Trophoblast cell (in vitro differentiated cells and primary cell): ENCODE measurements at places on chromosomes 12 and 14.
A peak's percentile ranks its signal among the peaks of the same experiment; 100 is the strongest.

GRCh38 chr14:99872786-99873440 is 79.7 kb downstream of the EML1 start:
- DNase-seq = no peak

- DNase-seq = no peak
These were observed 122.5 kb downstream of the ETV6 start for GRCh38 chr12:11771895-11772502.

- no peak for DNase-seq
These were observed 130.3 kb upstream of the FUT8 start for GRCh38 chr14:65281991-65282895.

DNA sequence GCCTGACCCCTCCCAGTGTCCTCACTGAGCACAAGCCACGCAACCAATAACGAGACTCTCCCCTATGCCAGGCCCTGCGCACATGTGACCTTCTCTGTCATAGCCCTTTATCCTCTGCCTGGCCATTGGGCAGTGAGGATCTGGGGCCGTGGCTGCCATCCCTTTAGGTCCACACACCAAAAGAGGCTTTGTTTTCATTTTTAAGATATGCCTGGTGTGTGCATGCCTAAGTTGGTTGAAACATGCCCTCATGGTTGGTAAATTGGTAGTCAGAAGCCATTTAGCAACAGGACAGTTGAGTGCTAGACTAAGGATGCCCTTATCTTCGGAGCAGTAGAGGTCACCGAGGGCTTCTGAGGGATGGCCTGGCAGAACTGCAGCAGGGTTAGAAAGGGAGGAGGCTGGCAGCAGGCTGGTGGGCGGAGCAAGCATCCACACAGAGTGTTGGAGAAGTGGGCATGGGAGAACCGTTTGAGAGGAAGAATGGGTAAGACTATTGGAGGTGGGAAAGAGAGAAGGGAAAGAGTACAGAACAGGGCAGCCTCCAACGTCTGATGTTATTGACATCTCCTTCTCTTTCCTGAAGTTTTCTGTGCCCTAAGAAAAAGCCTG is 75.1 kb downstream of the SLC24A4 start:
- DNase-seq = no peak

DNA sequence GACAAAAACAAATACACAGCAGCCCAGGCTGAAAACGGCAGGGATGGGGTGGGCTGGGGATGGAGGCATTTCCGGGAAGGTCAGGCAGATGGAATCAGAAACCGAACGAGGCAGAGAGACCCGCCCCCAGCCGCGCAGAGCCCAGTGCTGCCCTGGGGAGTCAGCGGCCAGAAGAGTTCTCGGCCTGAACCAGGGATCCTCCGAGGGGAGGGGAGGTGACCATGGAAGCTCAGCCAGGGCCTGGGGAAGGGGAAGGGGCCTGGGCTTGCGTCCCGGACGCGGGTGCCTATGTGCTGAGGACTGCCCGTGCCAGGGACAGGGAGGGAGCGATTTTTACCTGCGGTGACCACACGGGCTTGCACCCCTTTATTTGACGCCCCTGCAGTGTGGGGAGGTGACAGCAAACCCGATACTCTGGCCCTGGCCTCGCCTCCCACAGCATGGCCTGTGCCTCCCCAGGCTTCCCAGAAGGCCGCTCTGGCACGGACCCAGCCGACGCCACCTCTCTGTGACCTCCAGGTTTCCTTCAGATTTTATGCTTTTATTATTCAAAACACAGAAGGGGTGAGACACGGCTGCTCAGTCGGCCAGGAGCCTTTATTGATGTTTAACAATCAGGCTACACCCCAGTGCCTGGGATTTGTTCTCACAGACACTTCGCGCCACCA is 7.7 kb downstream of the LRCOL1 start:
- peak; percentile 18 for DNase-seq

DNA sequence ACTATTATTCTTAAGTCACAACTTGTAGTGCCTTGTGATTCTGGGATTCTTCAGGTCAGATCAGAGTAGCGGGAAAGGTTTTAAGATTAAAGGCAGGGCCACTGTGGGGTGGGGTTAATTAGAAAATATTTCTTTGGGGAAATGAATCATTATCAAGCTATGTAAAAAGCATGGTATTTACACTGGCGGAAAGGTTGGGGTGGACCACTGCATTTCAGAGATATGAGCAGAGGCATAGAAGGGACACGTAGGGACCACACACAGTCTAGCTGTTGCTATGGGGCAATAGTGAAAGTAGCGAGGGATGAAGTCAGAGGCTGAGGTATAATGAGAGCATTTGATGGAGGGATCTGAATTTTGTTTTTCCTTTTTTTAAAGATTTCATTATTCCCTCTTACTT is 31.7 kb upstream of the KCNH3 start:
- peak; percentile 9 for DNase-seq

DNA sequence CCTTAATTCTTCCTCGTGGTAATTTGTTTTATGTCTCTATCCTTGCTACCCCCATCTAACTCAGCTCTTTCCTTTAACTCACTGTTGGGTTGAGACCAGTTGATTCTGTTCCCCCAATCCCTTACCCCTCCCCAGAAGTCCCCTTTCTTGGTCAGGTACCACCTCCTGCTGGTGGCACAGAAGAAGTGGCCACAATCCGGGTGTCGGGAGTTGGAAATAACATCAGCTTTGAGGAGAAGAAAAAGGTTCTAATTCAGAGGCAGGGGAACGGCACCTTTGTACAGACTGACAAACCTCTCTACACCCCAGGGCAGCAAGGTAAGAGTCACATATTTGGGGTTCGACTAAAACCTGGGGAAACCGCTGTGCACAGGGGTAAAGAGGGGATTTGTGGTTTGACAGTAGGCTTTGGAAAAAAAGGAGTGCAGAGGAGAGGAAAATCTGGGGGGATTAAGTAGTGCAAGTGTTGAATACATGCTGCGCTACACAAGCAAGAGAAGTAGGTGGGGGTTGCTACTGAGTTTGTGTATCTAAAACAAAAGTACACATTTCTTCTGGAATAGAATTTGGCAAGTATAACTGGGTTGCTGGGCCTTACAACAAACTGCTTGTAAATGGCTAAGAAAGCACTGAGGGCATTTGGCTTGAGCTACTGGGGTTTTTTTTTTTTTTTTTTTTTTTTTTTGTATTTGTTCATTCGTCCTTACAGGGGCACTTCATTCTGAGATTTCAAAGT is 1.3 kb downstream of the A2ML1 start:
- peak; percentile 21 for DNase-seq

DNA sequence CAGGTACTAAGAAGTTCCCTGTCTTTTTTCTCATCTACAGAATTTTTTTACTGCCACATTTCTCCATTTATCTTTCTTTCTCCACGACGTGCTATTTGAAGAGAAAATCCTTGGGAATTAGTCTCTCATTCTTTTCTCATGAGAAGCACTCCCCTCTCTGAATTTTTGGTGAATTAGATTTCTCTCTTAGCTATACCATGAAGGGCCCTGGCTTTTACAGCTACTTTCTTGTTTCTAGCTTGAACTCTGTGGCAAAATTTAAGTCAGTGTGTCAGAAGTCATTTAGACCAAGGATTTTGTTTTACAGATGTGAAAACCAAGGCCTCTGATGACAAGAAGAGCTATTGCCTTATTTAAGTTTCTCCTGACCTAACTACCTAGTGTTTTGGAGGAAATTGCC is 213.1 kb downstream of the AEBP2 start:
- DNase-seq = no peak

GRCh38 chr12:52226446-52226845 is 6.6 kb upstream of the KRT7 start:
- no peak for DNase-seq

DNA sequence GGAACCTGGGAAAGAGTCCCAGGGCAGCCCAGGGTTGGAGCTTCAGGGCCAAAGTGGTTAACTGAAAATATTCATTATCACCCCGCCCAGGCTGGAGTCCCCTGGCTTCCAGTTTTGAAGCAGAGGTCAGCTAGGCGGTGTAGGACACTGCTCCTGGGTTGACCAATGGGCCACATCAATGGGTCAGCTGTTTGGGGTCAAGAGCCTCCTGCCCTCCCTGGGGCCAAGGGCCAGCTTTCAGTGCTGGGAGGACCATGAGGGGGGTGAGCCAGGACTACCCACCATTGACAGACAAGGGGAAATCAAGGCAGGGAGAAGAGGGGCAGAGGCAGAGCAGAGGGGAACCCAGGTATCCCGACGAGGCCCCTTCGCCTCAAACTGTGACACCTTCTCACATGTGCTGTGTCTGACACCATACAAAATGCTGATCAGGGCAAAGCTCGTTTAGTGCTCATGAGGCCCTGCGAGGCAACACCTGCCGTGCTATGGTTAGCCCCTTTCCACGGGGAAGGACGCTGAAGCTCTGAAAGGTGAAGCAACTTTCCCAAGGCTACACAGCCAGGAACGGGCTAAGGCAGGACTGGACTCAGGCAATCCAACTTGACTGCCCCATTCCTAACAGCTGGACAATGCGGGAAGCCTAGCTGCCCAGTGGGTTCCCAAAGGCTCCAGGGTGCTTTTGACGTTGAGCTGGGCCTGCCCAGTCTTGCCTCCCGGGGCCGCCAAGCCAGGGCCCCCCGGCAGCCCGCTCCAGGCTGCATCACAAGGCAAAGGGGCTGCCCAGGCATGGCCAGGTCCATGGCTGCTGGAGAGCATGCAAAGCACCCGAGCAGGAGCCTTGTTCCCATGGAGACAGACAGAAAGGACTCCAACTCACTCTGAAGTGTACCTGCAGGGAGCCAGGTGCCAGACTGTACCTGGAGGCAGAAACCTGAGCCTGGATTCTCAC is 2.0 kb downstream of the SYNE3 start:
- peak; percentile 66 for DNase-seq
